ENCODE measurements at places on chromosomes 16 and 17.

GRCh38 chr17:61996916-61997605 lies 68.0 kb downstream of the MED13 start:
- DNase-seq: no peak

GRCh38 chr17:283911-284675 lies 68.5 kb downstream of the RPH3AL start:
- DNase-seq: no peak

- no peak for DNase-seq
Observed at GRCh38 chr16:69314534-69314933, 3.4 kb downstream of the VPS4A start.

- no peak for DNase-seq
Observed at GRCh38 chr17:9918352-9918751, 13.3 kb upstream of the RCVRN start.

DNA sequence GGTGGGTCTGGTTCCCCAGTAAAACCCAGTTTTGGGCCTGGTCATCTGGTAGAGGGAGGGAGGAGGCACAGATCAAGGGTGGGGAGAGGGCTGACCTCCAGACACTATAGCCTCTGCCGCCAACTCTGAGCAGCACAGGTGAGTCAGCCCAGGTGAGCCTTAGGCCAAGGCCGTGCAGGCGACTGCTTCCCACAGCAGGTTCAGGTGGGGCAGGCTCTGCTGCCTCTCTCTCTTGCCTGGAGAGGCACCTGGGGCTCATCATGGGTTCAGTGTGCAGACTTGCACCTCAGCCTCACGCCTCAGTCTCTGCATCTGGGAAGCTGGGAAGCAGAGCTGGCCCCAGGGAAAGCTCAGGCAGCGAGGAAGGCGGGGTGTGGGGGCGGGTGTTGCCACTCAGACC lies 37.8 kb upstream of the IL34 start:
- no peak for DNase-seq

DNA sequence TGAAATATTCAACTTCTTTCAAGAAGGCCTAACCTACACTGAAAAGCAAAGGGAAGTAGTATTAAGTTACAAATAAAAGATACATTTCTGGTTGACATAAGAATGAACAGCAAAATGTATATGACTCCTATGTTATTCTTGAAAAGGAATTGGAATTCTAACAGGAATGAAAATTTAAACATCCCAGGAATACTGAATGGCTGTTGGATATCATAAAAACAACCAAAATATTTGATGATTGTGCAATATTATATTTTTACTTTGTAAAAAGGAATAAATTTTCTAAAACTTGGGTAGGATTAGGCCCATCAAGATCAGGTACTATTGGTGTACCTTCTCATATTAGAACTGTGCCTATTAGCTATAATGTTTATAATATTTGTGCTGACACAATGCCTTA lies 50.0 kb downstream of the CYB5B start:
- DNase-seq: no peak

GRCh38 chr17:58336456-58337209 lies 8.0 kb upstream of the TSPOAP1 start:
- no peak for DNase-seq

GRCh38 chr16:67881621-67882161 lies 3.0 kb upstream of the NRN1L start:
- DNase-seq: no peak

- peak; percentile 51 for DNase-seq
Observed at GRCh38 chr17:1486802-1487695, 5.4 kb downstream of the MYO1C start.

DNA sequence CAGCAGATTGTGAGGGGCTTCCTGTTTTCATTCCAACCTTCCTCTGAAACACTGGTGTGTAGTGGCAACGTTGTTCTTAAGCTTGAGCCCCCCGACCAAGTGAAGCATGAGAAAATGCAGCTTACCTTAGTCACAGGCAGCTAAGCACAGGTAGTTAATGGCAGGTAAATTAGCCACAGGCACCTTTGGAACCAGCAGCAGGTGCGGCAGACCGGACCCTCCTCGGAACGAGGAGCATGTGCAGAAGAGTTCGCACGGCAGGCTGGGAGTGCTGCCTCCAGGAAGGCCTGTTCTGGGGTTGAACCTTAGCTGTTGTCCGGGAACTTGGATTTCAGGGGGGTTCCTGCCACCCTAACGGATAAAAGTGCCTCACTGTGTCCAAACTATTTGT lies 7.2 kb upstream of the IRF8 start:
- DNase-seq: no peak

DNA sequence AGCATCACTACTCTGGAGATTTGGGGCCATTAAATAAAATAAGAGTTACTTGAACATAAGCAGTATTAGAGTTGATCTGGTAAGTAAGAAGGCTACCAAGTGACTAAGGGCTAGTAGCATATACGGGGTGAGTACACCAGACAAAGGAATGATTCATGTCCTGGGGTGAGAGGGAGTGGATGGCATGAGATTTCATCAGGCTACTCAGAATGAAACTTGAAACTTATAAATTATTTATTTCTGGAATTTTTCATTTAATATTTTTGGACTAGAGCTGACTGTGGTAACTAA lies 2.3 kb downstream of the SLFN5 start:
- no peak for DNase-seq

DNA sequence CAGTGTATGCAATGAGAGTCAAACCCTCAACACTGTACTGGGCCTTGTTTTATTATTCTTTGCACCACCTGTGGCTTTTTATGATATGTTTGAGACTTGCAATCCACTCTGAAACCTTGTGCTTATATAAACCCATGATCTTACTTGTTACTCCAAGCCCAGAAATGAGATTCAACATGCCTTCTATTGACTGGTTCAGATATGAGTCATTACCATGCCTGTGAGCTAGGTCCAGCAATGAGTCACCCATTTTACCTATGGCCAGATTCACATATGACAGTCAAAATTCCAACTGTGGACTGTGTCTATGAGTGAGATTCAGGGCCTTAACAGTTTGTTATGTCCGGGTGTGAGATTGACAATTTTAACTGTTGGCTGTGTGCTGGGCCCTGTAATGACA lies 1846.1 kb downstream of the TP53TG3F start:
- DNase-seq: no peak

DNA sequence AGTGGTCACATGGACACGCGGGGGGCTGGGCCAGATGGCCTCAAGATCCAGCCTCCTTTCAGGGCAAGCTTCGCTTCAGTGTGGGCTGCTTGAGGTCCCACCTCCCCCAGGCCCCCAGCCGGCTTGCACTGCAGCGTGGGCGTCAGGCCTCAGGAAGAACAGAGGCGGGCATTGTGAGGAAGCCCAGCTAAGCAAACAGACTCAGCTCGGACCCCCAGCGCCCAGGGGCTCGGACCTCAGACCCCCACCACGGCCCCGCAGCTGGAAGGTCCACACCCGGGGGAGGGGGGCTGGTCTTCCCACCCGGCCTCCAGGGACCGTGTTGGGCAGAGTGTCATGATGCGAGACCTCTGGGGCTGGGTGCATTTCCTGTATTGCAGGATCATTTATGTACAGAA lies 24.7 kb upstream of the ZNF469 start:
- no peak for DNase-seq

DNA sequence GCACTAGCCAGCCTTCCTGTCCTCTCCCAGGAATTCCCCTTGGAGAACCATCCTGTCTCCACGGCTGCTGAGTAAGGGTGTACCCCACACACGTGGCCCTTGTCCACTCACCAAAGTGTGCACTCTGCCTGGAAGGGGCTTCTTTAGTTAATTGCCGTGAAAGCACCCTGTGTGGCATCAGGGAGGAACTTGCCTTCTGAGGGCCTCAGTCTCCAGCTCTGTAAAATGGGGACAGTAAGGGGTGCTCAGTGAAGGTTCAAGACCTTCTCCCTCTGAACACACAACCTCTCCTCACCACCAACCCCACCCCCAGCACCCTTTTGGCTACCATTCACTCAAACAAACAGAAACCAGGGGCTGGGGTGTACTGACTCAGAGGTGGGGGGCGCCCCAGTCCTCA lies 59.1 kb upstream of the LHX1 start:
- DNase-seq: no peak

- no peak for DNase-seq
Observed at GRCh38 chr16:87842209-87842869, 27.0 kb downstream of the SLC7A5 start.

DNA sequence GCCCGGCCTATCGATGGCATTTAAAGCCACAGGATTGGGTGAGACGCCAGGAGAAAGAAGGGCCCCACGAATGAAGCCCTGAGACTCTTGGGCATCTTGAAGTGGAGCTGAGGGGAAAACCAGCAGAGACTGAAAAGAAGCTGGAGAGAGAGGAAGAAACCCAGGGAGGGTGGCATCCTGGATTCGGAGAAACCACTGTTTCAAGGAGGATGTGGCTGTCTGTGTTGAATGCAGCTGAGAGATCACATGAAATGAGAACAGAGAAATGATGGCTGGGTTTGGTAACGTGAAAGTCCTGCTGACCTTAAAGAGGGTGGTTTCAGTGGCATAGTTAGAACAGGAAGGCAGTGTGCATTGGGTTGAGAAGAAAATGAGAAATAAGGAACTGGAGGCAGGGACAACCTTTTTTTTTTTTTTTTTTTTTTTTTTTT lies 3.8 kb downstream of the TNFSF12 start:
- no peak for DNase-seq

All from effector CD8-positive, alpha-beta T cell (primary cell).